ENCODE measurements at places on chromosomes 3 and 15.

DNA sequence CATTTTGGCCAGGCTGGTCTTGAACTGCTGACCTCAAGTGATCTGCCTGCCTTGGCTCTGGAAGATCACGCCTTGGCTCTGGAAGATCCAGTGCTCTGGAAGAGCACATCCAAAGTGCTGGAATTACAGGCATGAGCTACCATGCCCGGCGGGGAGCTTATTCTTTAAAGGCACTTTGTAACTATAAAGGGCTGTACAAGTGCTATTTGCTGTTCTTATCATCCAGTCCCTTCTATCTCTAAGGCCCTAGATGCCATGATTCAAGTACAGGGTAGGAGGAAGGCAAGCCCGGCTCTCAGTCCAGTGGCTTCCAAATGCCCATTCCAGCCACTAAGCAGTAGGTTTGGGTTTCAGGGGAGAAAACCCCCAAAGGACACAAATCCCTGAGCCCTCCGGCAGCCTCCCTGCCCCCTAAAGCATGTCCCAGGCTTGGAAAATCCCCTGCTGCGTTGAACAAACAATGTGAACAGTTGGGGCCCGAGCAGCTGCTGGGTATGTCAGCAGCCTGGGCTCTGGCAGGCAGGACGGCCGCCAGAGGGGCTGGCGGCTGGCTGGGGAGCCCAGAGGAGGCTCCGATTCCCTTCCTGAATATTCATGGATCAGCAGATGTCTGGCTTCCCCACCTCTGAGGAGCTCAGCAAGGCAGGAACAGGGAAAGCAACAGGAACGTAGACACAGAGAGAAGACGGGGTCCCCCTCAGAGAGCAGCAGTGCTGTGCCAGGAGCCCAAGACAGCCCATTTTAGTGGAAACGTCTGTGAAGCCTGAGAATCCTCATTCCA lies 7.7 kb downstream of the IGDCC4 start:
- peak; percentile 40 for DNase-seq

DNA sequence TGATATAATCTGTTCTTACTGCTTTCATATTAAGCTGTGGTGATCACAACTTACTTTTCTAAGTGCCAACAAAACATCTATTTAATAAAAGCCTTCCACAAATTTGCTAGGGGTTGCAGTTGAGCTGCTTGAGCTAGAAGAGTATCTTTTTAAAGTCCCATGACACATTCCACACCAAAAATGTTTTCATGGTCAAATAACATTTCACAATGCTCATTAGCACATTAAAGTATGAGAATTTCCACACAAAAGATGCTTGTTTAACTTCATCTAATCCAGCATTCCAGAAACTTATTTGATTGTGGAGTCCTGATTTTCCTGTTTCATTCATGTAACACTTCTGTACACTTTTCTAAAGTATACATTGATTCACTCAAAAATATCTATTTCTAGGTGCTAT lies 876.1 kb upstream of the CFAP20DC start:
- no peak for DNase-seq

DNA sequence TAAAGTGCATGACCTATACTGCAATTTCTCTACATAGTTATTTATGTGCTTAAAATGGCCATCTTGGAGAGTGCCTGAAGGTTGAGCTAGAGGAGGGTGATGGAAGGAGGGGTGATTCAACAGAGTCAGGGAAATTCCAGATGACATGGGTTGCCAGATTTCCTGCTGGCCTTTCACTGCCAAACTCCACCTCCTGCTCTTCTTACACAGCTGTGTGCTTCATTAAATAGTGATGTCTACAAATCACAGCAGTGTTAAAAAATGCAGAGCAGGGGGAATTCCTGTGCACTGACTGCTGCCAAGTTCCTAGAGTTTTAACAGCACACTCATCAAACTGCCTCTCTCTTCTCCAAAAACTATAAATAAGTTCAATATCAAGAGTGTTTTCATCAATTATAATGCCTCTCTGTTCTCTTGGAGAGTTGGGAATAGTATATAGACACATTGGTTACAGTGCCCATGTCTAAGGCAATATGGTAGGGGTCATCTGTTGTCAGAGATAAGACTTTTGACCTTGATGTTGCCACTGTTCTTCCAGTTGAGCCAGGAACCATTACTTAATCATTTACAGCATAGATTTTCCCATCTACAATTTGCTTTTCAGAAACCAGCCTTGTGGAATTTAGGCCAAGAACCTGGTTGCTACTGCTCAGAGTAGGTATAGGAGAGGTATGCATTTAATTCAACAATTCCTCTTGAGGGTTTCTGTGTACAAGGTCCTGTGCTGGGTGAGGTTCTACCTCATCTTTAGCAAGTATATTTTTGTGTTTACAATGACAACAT lies 79.6 kb downstream of the TP63 start:
- peak; percentile 99 for DNase-seq

GRCh38 chr3:18099611-18100010 lies 325.5 kb downstream of the SATB1 start:
- DNase-seq: peak; percentile 33
